ENCODE measurements at places on chromosomes 1 and 21. TPM values are rescaled to one million over a fixed set of nuclear protein-coding genes. Genes with fewer than 3 reads are reported as not detected.

The AMY1B gene
- total RNA-seq: not detected

The CSMD2 gene
- total RNA-seq: 0.29 TPM

The INKA2 gene
- total RNA-seq: 31.7 TPM

The AGO4 gene
- 16.5 TPM for total RNA-seq

The IL10 gene
- total RNA-seq: 1.9 TPM

The LCE3D gene
- total RNA-seq: not detected

The RSPH1 gene
- not detected for total RNA-seq

The PROX1 gene
- total RNA-seq: 77.9 TPM

The ITGB2 gene
- 70.7 TPM for total RNA-seq

The ATAD3B gene
- 7.3 TPM for total RNA-seq

The TMCC2 gene
- 11.9 TPM for total RNA-seq

The LRRC3 gene
- 2.5 TPM for total RNA-seq

The ARHGEF16 gene
- total RNA-seq: 2.3 TPM

The RYR2 gene
- 433 TPM for total RNA-seq

The RPF1 gene
- total RNA-seq: 32.1 TPM

The FCGR2B gene
- total RNA-seq: 14.2 TPM

The UBL4B gene
- not detected for total RNA-seq

The PRRX1 gene
- 38.6 TPM for total RNA-seq

The NTMT2 gene
- total RNA-seq: 3.5 TPM

The NT5C1A gene
- total RNA-seq: 22.8 TPM

The USH2A gene
- total RNA-seq: 1.7 TPM

The MCOLN3 gene
- total RNA-seq: 11.6 TPM

The F5 gene
- 20.9 TPM for total RNA-seq

The NPPB gene
- 4,414 TPM for total RNA-seq

The LCE2B gene
- total RNA-seq: not detected

The GCSAML gene
- total RNA-seq: not detected

The ESRRG gene
- 29.5 TPM for total RNA-seq

The CFAP74 gene
- total RNA-seq: not detected

The PAQR6 gene
- 0.71 TPM for total RNA-seq

The CR2 gene
- not detected for total RNA-seq

The CCDC27 gene
- total RNA-seq: not detected

The VAV3 gene
- total RNA-seq: 4.3 TPM

The UBE2U gene
- total RNA-seq: not detected

The FCRL5 gene
- total RNA-seq: 0.12 TPM

The PAQR7 gene
- 3.3 TPM for total RNA-seq

The SNAPIN gene
- 46.0 TPM for total RNA-seq
